ENCODE measurements at places on chromosomes 7 and 10.

DNA sequence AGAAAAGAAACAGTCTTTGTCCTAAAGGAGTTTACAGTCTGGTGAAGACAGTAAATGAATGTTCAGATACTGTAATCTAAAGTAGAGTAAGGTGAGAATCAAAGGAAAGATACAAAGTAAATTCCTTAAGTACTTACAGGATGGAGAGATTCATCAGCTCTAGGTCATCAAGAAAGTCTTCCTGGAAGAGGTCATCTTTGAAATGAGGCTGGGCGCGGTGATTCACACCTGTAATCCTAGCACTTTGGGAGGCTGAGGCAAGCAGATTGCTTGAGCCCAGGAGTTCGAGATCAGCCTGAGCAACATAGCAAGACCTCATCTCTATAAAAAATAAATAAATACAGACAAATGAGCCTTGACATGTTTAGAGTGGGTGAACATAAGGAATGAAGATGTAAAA lies 18.3 kb downstream of the FHIP2A start:
- no peak for DNase-seq

DNA sequence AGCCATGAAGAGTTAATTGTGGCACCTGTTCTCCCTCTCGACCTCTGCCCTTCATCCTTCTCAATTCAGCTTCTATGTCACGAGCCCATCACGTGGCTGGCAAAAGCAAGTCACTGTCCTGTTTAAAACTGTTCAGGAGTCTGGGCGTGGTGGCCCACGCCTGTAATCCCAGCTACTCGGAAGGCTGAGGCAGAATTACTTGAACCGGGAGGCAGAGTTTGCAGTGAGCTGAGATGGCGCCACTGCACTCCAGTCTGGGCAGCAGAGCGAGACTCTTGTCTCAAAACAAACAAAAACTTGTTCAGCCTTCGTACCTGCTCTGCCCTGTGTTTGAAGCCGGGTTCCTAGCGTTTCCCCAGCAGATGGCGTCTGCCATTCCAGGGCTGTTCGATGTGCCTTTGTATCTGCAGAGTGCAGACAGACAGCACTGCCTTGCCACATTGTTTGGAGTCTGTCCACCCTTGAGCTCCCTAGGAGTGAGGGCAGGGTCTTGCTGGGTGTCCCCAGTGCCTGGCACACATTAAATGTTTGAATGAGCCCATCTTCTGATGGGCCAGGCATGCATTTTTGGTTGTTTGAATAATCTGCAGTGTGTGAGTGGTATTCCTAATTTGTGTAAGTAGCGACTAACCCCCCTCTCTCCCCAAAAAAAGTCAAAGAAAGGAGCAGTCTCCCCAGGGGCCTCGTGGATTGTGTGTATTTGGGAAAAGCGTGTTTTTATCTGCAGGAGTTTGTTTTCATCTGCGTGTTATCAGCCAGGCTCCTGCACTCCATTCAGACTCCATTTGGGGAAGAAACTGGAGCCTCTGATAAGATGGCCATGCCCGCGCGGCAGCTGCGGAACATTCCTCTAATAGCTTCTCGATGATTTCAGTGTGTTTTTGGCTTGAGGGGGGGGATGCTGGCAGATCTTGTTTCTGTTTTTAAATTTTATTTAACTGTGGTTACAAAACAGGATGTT lies 61.2 kb downstream of the DNAJB6 start:
- DNase-seq, result no peak

DNA sequence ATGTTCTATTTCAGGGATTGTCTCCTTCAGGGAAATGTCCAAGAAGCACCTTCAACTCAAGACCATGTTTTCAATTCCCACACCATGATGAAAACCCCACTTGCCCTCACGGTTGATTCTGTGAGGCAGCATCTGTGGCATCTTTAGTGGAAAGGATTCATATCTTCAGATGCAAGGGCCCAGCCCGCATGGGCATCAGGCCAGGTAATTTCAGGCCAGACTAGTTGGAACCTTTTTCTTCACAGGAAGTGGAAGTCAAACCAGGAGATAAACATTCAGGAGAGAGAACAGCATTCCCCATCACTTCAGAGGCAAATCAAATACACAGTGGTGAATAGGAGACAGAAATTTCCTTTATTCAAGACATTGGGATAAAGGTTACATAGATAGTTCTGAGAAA lies 88.8 kb downstream of the JCAD start:
- no peak for DNase-seq

GRCh38 chr10:99529591-99530107 lies 3.1 kb upstream of the NKX2-3 start:
- DNase-seq, result no peak

GRCh38 chr7:128880791-128881457 lies 18.3 kb downstream of the ATP6V1F start:
- DNase-seq, result no peak

DNA sequence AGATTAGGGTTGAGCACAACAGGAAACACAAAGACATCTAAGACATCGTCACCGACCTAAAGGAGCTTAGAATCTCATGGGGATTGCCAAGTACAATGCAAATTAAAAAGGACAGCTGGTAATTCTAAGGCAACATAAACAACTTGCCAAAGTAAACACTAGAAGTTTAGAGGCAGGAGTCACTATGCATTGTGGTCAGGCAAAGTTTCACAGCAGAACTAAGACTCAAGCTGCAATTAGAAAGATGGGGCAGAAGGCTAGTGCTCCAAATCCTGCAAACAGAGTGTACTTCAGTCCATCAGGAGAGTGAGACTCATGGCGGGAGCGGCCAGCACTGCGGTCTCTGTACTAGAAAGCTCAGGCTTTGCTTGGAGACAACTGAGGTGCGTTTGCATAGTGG lies 52.7 kb downstream of the HIPK2 start:
- DNase-seq, result no peak

DNA sequence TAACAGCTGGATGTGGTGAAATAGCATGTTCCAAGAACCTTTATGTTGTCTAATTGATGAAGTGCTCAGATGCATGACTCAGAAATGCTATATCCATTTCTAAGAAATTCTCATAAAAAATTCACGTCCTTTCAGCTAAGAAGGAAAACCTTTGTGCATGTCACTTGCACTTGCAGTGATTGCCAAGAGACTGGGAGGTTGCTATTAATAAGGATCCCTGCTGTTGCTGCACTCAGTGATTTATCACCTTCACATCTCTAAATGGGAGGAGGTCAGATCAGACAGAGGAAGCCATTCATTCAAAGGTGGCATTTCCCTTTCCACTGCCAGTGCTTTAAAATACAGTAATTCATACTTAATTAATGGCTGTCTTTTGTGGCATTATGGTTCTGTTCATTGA lies 89.5 kb downstream of the THSD7A start:
- DNase-seq, result no peak

- no peak for DNase-seq
Measured at GRCh38 chr7:128894101-128894440, 16.4 kb downstream of the KCP start.

DNA sequence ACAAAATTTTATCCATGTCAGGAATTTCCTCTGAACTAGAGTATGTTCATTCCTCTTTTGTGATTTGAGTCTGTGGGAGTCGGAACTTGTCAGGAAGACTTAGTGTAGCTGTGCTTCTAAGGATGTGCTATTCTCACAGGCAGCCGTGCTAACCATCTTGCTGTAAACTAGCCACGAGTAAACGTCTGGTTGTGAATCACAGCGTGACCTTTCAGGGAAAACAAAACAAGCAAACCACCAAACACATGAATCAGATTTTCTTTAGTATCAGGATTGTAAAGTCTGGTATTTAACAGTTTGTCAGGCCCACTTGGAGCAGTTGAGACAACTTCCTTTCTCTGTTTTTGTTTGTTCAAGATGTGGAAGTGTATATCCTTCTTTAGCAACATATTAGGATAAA lies 32.0 kb downstream of the AUTS2 start:
- no peak for DNase-seq

DNA sequence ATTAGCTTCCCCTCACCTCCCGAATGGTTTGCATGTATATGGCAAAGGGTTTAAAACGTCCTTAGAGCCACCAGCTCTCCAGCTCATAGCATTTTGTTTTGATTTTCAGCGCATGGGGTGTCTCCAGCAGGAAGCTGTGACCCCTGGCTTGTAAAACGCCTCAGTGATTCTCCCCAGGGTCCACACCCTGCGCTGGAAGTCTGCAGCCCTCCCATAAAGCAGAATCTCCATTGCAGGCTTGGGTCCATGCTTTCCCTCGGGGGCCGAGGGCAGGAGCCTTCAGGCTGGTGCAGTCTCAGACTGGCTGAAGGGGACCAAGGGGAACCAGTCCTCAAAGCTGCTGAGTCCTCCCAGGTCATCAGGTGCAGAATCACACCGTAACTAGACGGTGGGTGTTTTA lies 109.7 kb downstream of the VIPR2 start:
- DNase-seq, result no peak

DNA sequence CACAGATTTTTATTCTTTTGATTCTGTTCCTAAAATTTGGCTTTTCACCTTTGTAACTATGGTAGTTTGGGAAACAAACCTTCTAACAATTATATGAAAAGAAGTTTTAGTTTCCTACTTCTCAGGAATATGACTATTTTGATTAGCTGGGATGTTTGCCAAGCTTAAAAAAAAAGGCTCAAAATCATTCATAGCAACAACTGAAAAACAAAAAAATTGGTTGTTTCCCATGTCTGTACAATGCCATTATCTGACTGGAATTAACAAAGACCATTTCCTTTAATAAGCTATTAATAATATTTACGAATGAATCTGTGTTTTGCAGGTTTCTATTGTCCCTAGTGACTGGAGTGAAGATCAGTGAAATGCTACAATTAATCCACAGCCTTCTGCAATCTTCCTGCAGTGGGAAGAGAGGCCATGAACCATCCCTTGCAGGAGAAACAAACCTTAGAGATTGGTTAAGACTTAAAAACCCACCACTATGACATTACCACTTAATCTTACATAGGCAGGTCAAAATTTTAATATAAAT lies 4.2 kb downstream of the PURB start:
- no peak for DNase-seq

DNA sequence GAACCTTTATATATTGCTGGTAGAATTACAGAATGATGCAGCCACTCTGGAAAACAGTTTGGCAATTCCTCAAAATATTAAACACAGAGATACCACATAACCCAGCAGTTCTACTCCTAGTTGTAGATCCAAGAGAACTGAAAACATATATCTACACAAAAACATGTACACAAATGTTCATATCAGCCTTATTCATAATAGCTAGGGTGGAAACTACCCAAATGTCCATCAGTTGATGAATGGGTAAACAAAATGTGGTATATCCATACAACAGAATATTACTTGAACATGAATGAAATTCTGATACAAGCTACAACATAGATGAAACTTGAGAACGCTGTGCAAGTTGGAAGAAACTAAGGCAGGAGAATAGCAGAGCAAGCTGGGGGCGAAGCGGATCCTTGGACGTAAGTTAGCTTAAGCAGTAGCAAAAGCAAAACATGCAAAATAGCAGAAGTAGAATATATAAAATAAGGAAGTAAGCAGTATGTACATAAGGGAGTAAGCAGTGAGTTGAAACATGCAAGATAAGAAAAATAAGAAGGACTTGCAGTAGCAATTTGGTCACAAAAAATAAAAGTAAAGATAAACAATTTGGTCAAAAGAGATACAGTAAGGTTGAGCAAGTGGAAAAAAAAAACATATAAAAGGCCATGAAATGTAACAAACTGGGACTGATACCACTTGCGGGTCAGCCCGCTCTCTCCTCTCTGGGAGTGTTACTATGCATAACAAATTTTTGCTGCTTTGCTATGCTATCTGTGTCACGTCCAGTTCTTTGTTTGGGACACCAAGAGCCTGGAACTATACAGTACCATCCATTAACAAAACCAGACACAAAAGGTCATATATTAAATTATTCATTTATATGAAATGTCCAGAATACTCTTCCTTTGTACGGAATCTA lies 18.0 kb upstream of the HILPDA start:
- no peak for DNase-seq

DNA sequence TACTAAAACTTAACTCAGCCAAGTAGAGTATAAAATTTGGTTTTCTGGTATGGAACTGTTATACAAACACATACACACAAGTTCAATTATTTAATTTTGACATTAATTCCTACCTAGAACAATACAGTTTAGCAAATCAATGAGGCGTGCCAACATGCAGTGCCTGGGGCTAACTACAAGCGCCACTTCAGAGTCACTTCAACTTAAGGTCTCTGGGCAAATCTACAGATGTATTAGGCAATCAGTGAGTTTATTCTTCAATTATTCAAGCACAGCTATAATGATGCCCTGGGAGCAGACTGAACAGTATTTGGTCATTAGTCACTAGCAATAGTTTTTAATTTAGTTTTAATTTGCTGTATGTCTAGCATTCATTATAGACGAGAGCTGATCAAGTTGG lies 51.6 kb downstream of the HIBADH start:
- no peak for DNase-seq

DNA sequence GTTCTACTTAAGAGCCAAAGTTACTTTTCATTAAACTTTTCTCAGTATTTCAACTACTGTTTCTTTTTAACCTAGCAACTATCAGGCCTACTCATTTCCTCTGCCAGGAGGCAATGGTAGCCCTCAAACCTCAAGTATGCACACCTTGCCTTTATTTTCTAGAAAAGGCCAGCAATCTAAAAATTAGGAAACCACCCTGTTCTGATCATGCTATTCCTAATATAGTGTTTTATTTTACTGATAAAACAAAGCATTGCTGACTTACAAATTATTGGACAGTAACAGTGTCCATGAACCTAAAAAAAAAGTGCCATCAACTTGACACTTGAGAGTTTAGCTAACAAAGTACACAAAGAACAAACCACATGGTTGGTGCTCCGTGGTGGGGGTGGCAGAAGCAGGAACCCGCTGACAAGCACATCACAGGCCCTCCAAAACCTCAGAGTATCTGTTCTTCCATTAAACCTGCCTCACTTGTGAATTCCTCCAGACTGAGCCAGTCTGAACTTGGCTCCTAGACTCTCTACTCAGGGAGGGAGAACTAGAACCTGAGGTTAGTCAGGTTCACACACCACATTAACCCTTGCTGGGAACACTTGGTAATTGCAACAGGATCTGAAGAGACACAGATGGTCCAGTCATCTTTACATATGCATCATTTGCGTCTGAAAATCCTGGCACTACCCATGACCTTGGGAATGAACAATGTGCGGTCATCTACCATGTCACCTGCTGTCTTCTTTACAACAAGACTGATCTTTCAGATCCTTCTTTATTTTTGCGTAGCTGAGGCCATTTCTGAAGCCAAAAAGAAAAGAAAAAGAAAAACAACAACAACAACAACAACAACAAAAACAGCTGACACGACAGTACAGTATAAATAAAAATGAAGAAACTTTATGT lies 31.9 kb downstream of the PIP4K2A start:
- no peak for DNase-seq

GRCh38 chr7:4556868-4557793 lies 125.0 kb upstream of the FOXK1 start:
- no peak for DNase-seq

DNA sequence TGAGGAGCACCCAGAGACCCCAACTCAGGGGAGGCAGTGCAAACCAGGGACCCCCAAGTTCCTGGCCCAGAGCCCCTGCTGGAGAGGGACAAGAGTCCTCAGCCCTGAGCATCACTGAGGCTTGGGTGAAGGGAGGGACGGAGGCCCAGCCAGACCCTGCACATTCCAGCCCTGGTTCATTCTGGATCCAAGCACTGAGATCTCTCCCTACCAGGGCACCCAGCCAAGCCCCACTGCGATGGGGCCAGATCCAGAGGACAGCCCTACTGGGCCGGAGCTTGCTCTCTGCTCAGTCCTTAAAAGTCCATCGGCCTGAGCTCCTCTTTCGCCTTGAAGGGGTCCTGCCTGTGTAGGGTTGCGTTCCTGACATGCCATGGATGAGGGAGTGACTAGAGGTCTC lies 40.5 kb upstream of the RABGEF1 start:
- no peak for DNase-seq

GRCh38 chr10:100562008-100562672 lies 26.4 kb downstream of the HIF1AN start:
- DNase-seq, result peak; percentile 44

Measured in stimulated activated CD8-positive, alpha-beta memory T cell treated with anti-CD3 and anti-CD28 coated beads, Interleukin-7, amount 100 ng/mL, for 1 hour (primary cell).